Body of pancreas (tissue), 4 donors: ENCODE measurements at places on chromosomes 6 and 20. TPM values are rescaled to one million over a fixed set of nuclear protein-coding genes. Genes with fewer than 3 reads are reported as not detected.
A peak's percentile ranks its signal among the peaks of the same experiment; 100 is the strongest.

GRCh38 chr6:163438940-163439335 lies 24.4 kb downstream of the QKI start:
- H3K4me1 ChIP-seq = peaks cover 42% of the 10 kb centered on the region
- no peak overlapping the region for H3K4me3 ChIP-seq
- no peaks in the 10 kb centered on the region for H3K36me3 ChIP-seq
- no peaks in the 10 kb centered on the region for H3K27me3 ChIP-seq
- DNase-seq = peak; percentile 33

DNA sequence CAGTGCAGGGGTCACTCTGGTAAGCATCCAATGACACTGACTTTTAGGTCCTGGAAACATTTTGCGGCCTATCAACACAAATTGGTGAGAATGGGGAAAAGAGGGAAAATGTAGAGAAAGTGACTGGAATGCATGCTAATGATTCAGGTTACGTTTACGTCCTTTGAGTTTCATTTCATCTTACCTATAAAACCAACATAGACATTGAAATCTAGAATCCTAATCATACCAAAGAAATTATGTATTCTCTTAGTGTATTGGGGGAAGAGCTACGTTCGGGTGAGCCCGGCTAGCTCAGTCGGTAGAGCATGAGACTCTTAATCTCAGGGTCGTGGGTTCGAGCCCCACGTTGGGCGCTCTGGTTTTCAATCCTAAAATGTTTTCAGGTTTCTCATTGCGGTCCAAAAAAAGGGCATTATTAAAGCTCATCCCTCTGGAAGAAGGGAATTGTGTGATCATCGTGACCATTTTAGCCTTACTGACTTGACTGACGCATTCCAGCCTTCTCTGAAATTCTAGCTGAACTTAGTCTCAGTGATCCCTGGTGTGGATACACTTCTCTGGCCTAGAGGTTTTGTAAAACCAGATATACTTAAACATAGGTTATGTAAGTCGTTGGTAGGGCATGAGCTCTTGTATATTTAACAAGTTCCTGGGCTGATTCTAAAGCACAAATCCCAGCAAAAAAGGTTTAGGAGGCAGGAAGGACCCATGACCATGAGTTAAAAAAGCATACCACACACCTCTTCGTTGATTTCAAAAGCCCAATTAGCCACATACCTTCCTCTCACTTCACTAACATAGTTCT lies 18.3 kb downstream of the HMGN4 start:
- peaks cover 22% of the 10 kb centered on the region for H3K4me1 ChIP-seq
- no peak for DNase-seq
- no peaks in the 10 kb centered on the region for H3K36me3 ChIP-seq
- H3K4me3 ChIP-seq = no peak overlapping the region
- no peak overlapping the region for H3K27ac ChIP-seq

- H3K4me3 ChIP-seq = no peak overlapping the region
- H3K4me1 ChIP-seq = peaks cover 13% of the 10 kb centered on the region
- H3K36me3 ChIP-seq = no peaks in the 10 kb centered on the region
- DNase-seq = no peak
- no peak overlapping the region for H3K27ac ChIP-seq
- H3K27me3 ChIP-seq = no peaks in the 10 kb centered on the region
Observed at GRCh38 chr20:46563170-46563859, 12.9 kb upstream of the OCSTAMP start.

GRCh38 chr20:19830211-19830785 lies 72.2 kb downstream of the RIN2 start:
- no peaks in the 10 kb centered on the region for H3K36me3 ChIP-seq
- H3K27ac ChIP-seq = no peak overlapping the region
- no peak for DNase-seq
- H3K4me3 ChIP-seq = no peak overlapping the region

DNA sequence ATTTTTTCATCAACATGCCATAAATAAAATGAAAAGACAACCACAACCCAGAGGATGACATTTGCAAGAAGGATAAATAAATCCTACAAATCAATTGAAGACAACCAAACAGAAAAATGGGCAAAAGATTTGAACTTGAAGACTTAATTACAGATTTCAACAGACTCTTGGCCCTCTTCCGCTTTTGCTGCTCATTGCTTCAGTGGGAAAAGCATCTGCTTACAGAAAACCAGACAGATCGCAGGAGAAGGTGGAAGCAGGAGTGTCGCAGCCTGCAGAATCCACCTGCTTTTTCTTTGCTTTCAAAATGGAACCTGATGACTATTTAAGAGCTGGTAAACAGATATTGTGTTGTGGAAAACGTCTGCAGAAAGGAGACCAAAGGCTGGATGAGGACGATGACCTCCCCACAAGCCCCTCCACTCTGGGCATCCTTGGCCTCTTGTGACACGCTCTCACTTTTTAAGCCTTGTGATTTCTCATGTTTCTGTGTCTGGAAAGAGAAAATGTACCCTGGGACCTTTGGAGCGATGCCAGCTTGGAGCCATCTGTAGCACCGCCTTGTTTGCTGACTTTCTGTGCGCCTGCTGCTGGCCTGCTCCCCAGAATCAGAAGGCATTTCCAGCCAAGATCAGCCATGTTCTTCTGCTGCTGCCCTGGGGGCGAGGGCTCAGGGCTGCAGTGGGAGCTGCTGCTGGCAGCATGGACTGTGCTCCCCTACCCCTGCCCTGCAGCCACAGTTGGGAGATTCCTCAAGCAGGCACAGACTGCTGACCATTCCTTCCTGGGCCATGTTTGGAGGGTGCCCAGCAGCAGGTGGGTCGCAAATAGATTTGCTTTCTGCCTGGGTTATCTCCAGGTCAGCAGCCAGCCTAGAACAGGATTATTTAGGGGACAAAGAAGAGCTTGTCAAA lies 3.6 kb upstream of the CSTL1 start:
- H3K4me1 ChIP-seq = peaks cover 13% of the 10 kb centered on the region
- H3K36me3 ChIP-seq = no peaks in the 10 kb centered on the region
- no peak overlapping the region for H3K4me3 ChIP-seq
- peak; percentile 76 for DNase-seq
- no peaks in the 10 kb centered on the region for H3K27me3 ChIP-seq

DNA sequence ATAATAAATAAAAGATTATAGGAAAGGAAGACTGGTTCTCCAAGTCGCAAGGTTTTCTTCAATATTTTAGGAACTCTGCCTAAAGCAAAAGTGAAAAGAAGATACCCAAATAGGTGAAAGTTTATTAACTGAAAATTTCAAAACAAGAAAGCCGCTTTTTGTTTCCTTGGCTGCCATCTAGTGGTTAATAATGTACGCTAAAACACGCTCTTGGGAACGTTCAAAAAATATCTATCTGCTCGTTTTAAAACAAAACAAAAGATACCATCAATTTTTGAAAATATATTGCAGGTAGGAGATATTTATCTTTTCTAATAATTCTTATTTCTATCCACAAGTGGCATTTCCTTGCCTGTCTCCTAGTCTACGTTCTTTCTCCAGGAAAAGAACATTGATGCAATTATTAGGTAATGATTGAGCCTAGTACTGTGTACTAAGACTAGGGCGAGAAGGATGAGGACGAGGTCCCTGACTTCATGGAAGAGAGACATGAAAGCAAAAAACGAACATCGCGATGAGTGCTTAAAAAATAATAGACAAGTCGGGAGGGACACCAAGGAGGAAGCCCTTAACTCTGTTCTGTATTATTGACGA lies 97.2 kb downstream of the SPTLC3 start:
- H3K36me3 ChIP-seq = no peaks in the 10 kb centered on the region
- no peak overlapping the region for H3K27ac ChIP-seq
- no peak for DNase-seq
- H3K4me1 ChIP-seq = peaks cover 4% of the 10 kb centered on the region

GRCh38 chr6:56437171-56437900 lies 190.0 kb upstream of the COL21A1 start:
- no peaks in the 10 kb centered on the region for H3K36me3 ChIP-seq
- peaks cover 29% of the 10 kb centered on the region for H3K4me1 ChIP-seq
- H3K27ac ChIP-seq = no peak overlapping the region
- H3K27me3 ChIP-seq = no peaks in the 10 kb centered on the region
- H3K4me3 ChIP-seq = no peak overlapping the region

DNA sequence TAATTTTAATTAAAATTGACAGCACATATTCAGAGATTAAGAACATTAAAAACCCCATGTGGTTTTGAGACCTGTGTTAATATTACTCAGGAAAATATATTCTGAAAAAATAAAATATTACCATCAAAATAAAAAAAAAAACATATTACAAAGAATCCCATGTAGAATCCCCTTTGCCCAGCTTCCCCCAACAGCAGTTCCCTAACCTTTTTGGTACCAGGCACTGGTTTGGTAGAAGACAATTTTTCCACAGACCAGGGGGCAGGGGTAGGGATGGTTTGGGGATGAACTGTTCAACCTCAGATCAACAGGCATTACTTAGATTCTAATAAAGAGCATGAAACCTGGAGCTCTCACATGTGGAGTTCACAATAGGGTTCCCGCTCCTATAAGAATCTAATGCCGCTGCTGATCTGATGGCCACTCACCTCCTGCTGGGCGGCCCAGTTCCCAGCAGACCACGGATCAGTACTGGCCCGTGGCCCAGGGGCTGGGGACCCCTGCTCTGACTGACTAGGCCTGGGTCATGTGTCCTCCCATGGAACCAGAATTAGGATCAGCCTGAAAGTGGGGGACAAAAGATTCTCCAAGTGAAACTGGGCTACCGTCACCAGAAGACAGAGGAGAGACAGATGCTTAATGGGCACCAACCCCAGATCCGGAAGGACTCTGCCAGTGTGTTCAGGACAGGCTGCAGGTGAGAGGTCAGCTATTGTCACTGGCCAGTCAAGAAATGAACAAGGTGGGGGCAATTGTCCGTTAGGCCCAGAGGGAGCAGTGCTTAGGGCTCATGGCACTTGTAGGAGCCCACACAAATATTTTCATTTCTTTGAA lies 235.5 kb downstream of the PREX1 start:
- H3K27ac ChIP-seq = no peak overlapping the region
- no peak overlapping the region for H3K4me3 ChIP-seq
- H3K4me1 ChIP-seq = no peaks in the 10 kb centered on the region
- no peaks in the 10 kb centered on the region for H3K36me3 ChIP-seq

- H3K36me3 ChIP-seq = no peaks in the 10 kb centered on the region
- H3K27me3 ChIP-seq = no peaks in the 10 kb centered on the region
- H3K27ac ChIP-seq = no peak overlapping the region
- no peak overlapping the region for H3K4me3 ChIP-seq
Observed at GRCh38 chr20:36114707-36115106, 39.8 kb upstream of the EPB41L1 start.

GRCh38 chr20:5848711-5849505 lies 98.7 kb downstream of the SHLD1 start:
- no peak for DNase-seq
- H3K36me3 ChIP-seq = no peaks in the 10 kb centered on the region
- H3K27ac ChIP-seq = peak overlapping the region; percentile 30
- no peaks in the 10 kb centered on the region for H3K27me3 ChIP-seq
- no peak overlapping the region for H3K4me3 ChIP-seq

- no peaks in the 10 kb centered on the region for H3K36me3 ChIP-seq
- no peak overlapping the region for H3K27ac ChIP-seq
- H3K4me3 ChIP-seq = no peak overlapping the region
- no peak for DNase-seq
- no peaks in the 10 kb centered on the region for H3K27me3 ChIP-seq
- H3K4me1 ChIP-seq = peaks cover 32% of the 10 kb centered on the region
Observed at GRCh38 chr6:1870251-1870650, 260.5 kb downstream of the FOXC1 start.

GRCh38 chr20:38770546-38770945 lies 22.3 kb downstream of the ACTR5 start:
- DNase-seq = no peak
- no peak overlapping the region for H3K4me3 ChIP-seq
- no peak overlapping the region for H3K27ac ChIP-seq
- peaks cover 13% of the 10 kb centered on the region for H3K4me1 ChIP-seq
- no peaks in the 10 kb centered on the region for H3K27me3 ChIP-seq

DNA sequence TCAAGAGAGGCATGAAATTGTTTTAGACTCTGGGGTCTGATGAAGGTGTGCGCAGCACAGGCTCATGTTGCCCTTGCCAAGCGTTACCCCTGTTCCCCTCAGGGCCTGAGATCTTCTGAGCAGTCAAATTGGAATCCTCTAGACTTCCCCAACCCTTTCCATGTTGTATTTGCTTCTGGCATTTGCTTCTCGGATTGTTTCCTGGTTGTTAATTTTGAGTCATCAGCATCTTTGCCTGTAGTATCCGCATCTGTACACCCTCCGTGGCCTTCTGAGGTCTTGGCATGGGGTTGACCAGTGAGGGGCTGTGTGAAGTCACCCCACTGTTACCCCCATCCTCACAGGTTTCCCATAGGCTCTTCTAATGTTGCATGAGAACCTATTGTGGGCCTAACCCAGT lies 40.9 kb downstream of the SLC24A3 start:
- no peak overlapping the region for H3K4me3 ChIP-seq
- H3K36me3 ChIP-seq = no peaks in the 10 kb centered on the region
- DNase-seq = no peak
- no peaks in the 10 kb centered on the region for H3K27me3 ChIP-seq

DNA sequence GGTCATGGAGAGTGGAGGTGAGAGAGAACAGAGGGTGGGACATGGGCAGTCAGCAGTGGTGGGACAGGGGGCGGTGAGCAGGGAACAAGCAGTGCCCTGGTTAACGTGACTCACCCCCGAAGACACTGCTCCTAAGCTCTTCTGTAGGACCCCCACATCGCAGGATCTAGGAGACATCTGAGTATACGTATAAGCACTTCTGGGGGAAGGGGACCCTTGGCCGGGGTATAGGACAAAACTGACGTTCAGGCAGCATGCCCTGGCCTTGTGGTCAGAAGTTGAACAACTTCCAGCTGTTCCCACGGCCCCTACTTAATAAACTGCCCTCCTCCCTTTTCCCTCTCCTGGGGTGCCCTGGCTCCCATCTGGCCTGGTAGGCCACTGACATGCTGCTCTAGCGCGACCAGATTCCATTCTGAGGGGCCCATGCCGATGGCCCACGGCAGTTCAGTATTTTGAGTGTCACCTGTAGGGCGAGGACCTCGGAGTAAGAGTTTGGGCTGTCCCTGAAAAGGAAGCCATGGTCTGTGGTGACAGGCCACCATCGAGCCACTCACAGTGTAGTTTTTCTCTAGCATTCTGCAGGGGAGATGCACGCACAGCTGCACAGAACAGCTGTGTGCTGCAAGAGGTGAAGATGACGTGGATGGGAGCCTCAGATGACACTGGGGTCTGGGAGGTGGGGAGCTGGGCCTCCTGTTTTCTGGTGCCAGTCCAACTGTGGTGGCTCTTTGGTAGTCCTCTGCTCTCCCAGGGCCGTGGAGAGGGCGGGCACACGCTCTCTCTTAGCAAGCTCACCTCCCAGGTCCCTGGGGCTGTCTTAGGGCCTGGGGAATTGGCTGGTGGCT lies 38.4 kb downstream of the PPP1R3G start:
- no peaks in the 10 kb centered on the region for H3K36me3 ChIP-seq
- no peak overlapping the region for H3K4me3 ChIP-seq
- H3K27me3 ChIP-seq = no peaks in the 10 kb centered on the region
- H3K27ac ChIP-seq = no peak overlapping the region
- no peak for DNase-seq
- no peaks in the 10 kb centered on the region for H3K4me1 ChIP-seq

RIPPLY2 gene
- total RNA-seq = not detected

EYA2 gene
- 3.6 TPM for total RNA-seq

CLPSL2 gene
- not detected for total RNA-seq

THBD gene
- 44.2 TPM for total RNA-seq

STX16 gene
- 69.5 TPM for total RNA-seq

OR2H1 gene
- total RNA-seq = not detected

EYS gene
- total RNA-seq = 0.26 TPM

PAX1 gene
- not detected for total RNA-seq

CRIP3 gene
- not detected for total RNA-seq

NKX2-2 gene
- total RNA-seq = 9.6 TPM

FHL5 gene
- total RNA-seq = 9.6 TPM

RBM12 gene
- 14.8 TPM for total RNA-seq
